ENCODE measurements at places on chromosomes 16 and 17.

- no peak for DNase-seq
These were observed 15.4 kb downstream of the GPT2 start for GRCh38 chr16:46899443-46900143.

GRCh38 chr17:63837962-63838600 is 4.4 kb downstream of the SMARCD2 start:
- DNase-seq: no peak

GRCh38 chr17:79114458-79115301 is 40.1 kb downstream of the ENGASE start:
- DNase-seq: no peak

DNA sequence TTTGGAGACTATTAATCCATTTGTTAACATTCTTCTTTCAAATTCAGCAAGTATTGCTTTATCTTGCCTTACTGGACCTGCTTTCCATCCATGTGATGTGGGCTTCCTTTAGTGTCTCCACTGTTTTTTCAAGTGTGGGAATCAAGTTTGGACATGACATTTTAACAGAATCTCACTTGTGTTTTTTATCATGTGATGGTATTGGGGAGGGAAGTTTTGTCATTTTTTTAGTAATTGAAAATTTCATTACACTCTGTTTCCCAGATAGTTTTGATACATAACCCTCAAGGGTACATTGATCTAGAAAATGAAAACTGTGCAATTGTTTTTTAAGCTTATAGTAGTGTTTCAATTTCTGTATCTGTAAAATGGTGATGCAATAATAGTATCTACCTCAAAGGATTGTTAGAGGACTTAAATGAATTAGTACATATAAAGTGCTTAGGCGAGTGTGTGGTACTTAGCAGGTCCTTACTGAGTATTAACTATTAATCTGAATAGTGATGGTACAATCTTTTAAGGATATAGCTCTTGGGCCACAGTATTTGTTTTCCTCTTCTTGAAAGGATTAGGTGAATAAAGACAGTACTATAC is 27.3 kb downstream of the AATF start:
- DNase-seq: no peak

DNA sequence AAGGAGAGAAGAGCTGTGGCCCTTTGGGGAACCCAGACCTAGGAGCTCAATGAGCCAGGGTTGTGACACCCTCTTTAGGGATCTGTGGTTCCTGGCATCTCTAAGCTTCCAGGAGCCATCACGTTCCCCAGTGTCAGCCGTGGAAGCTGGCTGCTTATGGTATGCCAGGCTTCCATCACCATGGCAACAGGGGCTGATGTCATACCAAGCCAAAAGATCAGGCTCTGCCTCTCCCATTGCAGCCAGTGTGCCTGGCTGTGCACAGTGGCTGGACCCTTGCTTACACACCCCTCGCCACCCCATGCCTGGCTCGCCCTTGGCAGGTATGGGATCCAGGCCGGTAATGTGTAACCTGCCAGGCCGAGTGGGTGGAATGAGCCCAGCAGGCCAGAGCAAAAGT is 91.1 kb downstream of the SSH2 start:
- DNase-seq: peak; percentile 65

- no peak for DNase-seq
These were observed 1.6 kb upstream of the SSTR5 start for GRCh38 chr16:1070864-1071408.

- no peak for DNase-seq
These were observed 6.3 kb downstream of the CMTR2 start for GRCh38 chr16:71282943-71283342.

Data from AG10803 (cell line).